ENCODE measurements at places on chromosomes 3 and 15.
A peak's percentile ranks its signal among the peaks of the same experiment; 100 is the strongest.

- peak; percentile 74 for DNase-seq
Measured at GRCh38 chr3:112736805-112737566, 96.0 kb upstream of the CCDC80 start.

DNA sequence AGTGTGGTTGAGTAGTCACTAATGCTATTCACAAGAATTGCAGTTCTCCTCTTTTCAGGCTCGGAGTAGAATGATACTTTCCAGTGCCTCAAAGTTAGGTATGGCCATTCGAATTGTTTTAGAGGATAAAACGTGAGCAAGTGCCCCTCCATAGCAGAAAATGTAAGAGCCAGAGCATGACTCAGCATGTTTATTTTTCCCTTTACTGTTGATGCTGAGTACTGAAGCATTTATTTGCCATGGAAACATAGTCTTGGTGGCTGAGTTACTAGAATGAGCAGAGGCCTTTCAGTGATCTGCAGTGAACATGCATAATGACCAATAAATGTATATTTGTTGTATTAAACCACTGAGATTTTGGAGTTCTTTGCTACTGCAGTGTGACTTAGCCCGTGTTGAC lies 540.6 kb downstream of the NLGN1 start:
- DNase-seq: no peak

DNA sequence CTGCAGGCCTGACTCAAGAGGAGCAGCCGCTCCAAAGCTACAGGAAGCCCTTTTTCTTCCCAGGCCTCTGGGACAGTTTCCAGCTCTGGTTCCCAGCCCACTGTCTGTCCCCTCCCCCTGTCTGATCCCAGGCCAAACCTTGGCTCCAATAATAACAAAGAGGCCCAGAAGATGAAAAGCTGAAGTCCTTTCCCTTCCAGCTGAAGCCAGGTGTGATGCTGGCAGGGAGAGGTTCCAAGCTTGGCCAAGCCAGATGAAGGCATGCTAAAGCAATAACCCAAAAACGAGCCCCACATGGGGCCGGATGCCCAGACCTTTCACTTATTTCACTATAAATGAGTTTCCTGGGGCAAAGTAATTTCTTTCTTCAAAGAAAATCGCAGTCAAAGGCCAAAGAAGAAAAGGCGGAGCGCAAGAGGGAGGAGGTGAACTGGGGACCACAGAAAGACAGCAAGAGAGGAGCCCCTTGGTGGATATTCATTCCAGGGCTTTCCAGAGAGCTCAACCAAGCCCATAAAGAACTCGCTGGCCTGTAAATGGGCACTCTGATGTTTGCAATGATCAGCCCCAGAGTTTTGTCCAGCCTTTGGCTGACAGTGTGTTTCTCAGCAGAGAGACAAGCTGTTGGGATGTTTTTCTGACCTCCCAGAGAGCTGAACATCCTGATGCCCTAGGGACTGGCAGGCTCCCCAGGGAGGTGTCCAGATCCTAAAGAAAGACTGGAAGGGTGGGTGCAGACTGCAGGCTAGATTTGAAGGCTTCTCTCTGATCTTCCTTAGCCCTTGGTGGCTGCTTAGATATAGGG lies 157.6 kb downstream of the UACA start:
- peak; percentile 39 for DNase-seq

DNA sequence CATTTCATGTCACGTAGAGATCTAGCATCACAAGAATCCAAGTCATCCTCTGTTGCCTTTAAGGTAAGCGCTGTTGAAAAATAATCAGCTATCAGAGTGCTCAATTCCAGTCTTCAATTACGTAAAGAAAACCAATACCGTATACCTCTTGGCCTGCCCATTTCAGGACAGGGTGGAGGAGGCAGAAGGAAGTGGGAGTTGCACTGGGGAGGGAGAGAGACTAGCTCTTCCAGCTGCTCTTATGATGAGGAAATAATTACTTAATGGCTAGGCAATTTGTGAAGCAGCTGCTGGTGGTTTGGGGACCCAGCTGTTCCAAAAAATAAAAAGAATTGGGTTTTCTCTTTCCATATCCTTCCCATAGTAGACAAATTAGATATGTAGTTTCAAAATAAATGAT lies 365.8 kb upstream of the MCTP2 start:
- no peak for DNase-seq
